ENCODE measurements at places on chromosomes 2 and 18. TPM values are rescaled to one million over a fixed set of nuclear protein-coding genes. Genes with fewer than 3 reads are reported as not detected.

DNA sequence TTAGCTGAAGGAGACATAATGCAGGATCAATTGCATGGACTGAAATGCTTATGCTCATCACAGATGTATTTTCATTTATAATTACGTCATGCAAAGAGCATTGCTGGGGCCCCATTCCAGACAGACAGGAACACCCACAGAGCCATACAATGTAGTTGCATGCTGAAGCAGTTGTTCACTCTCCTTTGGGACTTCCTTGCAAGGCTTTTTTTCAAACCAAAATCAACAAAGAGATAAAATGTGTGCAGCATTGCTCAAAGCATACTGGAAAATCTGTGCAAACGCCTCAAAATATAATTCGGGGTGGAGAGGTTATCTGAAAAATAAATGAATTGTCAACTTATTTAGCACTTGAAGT is 463.2 kb downstream of the CDH2 start:
- DNase-seq: no peak

DNA sequence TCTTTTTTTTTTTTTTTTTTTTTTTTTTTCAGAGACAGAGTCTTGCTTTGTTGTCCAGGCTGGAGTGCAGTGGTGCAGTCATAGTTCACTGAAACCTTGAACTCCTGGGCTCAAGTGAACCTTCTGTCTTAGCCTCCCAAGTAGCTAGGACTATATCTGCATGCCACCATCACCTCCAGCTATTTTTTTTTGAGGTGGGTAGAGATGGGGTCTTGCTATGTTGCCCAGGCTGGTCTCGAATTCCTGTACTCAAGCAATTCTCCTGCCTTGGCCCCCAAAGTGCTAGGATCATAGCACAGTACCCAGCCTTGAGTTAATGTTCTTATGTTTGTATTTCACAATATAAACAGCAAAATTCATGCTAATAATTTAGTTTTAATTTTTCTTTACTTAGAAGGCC is 62.9 kb upstream of the IGFBP2 start:
- DNase-seq: no peak

Gene CREG2
- polyA plus RNA-seq: 0.51 TPM

Gene SFT2D3
- polyA plus RNA-seq: 5.5 TPM

DNA sequence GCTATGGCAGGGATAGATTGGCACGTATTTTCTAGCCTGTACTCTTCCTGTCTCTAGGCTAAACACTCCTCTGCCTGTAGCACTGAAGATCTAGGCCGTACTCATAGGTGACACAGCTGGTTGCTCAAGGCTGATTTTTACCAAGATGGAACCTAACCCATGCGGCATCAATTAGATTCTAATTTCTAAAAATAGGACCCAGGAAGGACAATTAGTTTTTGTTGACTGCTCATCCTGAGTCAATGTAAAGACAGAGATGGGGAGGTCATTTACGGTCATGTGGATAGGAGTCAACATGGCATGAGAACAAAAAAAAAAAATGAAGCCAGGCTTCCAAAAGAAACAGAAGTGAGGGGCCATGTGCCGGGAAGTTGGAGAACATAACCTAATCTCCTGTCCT is 360.7 kb upstream of the ETAA1 start:
- no peak for DNase-seq

Gene HADHB
- 105 TPM for polyA plus RNA-seq

Gene SP5
- 2.8 TPM for polyA plus RNA-seq

DNA sequence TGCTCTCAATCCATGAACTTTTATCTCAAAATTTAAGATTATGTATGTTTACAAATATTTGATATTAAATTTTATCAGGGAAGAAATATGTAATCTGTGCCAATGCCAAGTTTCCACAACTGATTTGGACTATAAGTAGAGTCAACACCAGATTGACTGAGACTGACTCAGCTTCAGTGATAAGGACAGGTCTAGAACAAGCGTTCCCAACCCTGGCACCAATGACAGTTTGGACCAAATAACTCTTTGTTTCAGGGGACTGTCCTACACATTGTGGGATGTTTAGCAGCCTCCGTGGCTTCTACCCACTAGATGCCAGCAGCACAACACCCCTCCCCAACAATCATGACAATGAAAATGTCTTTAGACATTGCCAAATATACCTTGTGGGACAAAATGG is 165.3 kb downstream of the THADA start:
- DNase-seq: no peak

- DNase-seq: no peak
Observed at GRCh38 chr2:88556026-88556425, 71.2 kb downstream of the EIF2AK3 start.

Data from urinary bladder (tissue), 4 donors.